Activated T-cell treated with anti-CD3 and anti-CD28 coated beads, Interleukin-2, amount 50 U/mL, for 72 hours (primary cell): ENCODE measurements at places on chromosomes 3 and 15.

DNA sequence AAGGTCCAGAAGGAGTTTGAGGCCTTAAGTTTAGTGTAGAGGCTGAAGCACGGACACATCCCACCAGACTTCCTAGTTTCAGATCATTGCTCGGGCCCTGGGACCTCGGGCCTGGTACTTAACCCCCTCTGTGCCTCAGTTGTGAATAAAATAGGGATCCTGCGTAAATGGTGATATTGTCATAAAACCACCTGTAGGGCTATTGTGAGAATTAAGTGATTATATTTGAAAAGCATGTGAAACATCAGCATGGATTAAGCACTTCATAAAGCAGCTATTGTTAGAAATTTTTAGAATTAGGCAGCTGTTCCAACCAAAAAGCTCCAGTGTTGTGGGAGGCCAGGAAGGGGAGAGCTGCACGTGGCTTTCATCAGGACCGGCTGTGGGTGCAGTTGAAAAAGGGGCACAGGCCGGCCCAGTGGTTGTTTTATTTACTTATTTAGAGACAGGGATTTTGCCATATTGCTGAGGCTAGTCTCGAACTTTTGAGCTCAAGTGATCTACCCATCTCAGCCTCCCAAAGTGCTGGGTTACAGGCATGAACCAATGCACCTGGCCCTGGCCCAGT, 4.4 kb downstream of the RCCD1 start:
- H3K27me3 ChIP-seq = no peaks in the 10 kb centered on the region
- H3K4me1 ChIP-seq = peaks cover 5% of the 10 kb centered on the region
- DNase-seq = no peak

DNA sequence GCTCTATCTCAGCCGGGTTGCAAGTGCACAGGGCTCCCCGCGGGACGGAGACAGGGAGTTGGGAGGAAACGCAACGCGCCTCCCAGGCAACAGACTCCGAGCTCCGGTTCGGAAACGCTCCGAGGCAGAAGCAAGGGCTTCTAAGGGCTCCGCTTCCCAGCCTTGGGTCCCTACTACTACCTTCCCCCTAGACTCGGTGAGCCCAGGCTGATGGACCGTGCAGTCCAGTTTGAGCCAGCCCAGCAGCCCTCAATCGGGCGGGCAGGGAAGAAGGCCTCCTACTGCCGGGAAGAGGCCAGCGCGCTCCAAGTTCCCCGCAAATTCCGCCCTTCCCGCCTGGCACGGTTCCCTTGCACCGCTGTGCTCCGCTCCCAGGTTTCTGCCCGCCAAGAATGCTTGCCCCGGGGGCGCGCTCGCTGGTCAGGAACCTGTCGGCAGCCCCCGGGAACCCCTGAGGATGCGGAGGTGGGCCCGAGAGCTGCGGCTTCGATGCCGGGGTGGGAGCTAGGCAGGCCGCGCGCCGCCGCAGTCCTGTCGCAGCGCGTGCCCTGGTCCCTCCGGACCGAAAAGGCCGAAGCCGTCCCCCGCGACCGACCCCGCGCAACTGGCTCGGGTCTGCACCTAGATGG, 728 bp downstream of the TRANK1 start:
- H3K36me3 ChIP-seq = peaks cover 5% of the 10 kb centered on the region
- H3K4me1 ChIP-seq = peaks cover 8% of the 10 kb centered on the region
- DNase-seq = peak; percentile 39
- H3K27ac ChIP-seq = no peak overlapping the region

DNA sequence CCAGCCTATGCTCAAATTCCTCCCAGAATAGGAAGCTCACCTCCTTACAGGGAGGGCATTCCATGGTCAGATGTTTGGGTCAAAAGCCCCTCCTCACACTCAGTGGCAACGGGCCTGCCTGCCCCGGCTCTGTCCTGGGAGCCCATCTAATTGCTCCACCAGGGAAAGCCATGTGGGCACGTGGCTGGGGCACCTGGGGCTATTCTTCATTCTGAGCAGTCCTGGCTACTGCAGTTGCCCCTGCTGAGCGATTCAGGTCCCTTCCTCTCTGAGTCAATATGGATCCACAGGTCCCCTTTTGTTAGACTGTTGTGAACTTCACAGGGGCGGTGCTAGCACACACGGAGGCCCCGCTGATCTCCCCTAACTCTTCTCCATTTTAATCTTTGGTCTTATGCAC, 39.4 kb downstream of the TPRA1 start:
- no peak for DNase-seq
- H3K27me3 ChIP-seq = peaks cover 18% of the 10 kb centered on the region
- H3K36me3 ChIP-seq = no peaks in the 10 kb centered on the region
- no peak overlapping the region for H3K4me3 ChIP-seq

GRCh38 chr3:128784232-128784631, 58.2 kb downstream of the RAB7A start:
- H3K36me3 ChIP-seq = no peaks in the 10 kb centered on the region
- DNase-seq = peak; percentile 60
- peak overlapping the region; percentile 1 for H3K27ac ChIP-seq
- no peak overlapping the region for H3K4me3 ChIP-seq

- peaks cover 43% of the 10 kb centered on the region for H3K4me1 ChIP-seq
- peak overlapping the region; percentile 54 for H3K27ac ChIP-seq
- H3K27me3 ChIP-seq = no peaks in the 10 kb centered on the region
Measured at GRCh38 chr3:45612918-45613602, 18.5 kb downstream of the LIMD1 start.

- H3K27me3 ChIP-seq = no peaks in the 10 kb centered on the region
- no peaks in the 10 kb centered on the region for H3K4me1 ChIP-seq
- H3K36me3 ChIP-seq = no peaks in the 10 kb centered on the region
- no peak overlapping the region for H3K27ac ChIP-seq
- H3K4me3 ChIP-seq = no peak overlapping the region
Measured at GRCh38 chr15:37873336-37873735, 61.1 kb upstream of the TMCO5A start.

GRCh38 chr3:110384601-110385000, 687.0 kb upstream of the NECTIN3 start:
- no peak overlapping the region for H3K4me3 ChIP-seq
- no peaks in the 10 kb centered on the region for H3K27me3 ChIP-seq
- no peaks in the 10 kb centered on the region for H3K4me1 ChIP-seq
- H3K36me3 ChIP-seq = no peaks in the 10 kb centered on the region
